ENCODE measurements at places on chromosomes 7 and 10.

GRCh38 chr7:112365551-112365950 is 84.7 kb upstream of the IFRD1 start:
- DNase-seq, result no peak

GRCh38 chr7:49166441-49166840 is 242.1 kb downstream of the CDC14C start:
- DNase-seq, result no peak

DNA sequence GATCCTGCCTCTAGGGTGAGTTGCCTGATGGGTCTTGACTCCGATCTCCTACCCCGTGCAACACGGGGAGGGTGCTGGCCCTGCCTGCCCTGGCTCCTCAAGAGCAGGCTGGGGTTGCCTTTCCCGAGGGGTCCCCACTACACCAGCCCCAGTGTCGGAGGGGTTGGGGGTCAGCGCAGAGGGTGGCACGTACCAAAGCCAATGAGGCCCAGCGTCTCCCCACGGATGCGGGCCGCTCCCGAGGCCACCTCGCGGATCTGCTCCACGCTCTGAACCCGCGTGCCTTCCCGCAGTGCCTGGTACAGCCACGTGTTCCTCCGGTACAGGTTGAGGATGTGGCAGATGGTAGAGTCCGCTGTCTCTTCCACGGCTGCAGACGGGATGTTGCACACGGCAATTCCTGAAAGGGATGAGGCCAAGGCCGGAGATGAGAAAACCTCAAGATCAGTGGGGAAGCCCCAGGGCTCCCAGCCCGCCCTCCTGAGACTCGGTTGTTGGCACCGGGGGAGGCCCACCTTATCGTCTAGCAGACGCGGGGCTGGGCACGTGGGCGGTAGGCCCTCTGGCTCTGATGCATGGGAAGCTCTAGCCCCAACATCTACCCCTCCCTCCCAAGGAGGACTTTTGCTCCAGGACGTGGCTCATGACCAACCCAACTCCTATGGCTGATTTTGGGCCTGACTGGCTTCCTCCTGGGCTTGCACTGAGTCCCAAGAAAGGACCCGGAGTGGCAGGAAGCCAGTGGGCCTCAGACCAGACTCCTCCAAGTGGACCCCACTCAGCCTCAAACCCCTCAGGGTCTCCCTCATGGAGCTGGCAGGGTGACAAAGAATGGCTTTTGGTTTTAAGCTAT is 56.1 kb downstream of the ZRANB1 start:
- DNase-seq, result no peak

GRCh38 chr7:88072715-88073055 is 138.6 kb downstream of the ADAM22 start:
- no peak for DNase-seq

GRCh38 chr7:111091593-111092358 is 849 bp downstream of the LRRN3 start:
- DNase-seq, result no peak

GRCh38 chr7:116578526-116578925 is 53.7 kb downstream of the CAV1 start:
- no peak for DNase-seq

GRCh38 chr10:103669243-103669929 is 175.9 kb downstream of the NEURL1 start:
- DNase-seq, result no peak

DNA sequence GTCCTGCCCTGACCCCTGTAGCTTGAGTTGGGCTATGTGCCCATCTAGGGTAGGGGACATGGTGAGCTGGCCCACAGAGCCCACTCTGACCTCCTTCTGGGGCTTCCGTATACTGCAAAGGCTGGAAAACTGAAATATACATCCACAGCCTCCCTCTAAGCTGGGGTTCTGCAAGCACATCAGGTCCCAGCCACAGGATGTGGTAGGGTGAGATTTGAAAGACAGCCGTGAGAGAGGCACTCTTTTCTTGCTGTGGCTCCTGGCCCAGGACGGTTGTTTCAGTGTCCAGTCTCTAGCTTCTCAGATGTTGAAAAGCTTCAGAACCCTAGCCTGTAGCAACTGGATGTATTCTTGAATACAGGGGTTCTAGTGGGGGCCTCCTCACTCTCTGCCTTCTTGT is 60.1 kb upstream of the ADRB1 start:
- DNase-seq, result no peak

DNA sequence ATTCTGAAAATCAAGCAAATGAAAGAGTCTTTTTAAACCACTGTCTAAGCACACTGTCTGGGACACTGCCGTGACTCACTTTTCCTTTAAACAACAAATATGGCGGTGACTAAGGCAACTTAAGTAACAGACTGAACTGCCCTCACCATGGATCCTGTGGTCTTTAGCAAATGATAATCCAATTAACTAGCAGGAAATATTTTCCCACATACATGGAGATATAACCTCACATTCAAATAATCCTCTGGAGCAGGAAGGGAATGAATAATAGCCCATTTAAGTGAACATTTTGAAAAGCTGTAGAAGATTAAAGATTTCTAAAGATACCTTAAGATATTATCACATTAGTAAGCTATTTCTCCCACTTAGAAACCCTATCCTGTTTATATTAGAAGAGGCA is 40.3 kb upstream of the LRRC17 start:
- DNase-seq, result no peak

DNA sequence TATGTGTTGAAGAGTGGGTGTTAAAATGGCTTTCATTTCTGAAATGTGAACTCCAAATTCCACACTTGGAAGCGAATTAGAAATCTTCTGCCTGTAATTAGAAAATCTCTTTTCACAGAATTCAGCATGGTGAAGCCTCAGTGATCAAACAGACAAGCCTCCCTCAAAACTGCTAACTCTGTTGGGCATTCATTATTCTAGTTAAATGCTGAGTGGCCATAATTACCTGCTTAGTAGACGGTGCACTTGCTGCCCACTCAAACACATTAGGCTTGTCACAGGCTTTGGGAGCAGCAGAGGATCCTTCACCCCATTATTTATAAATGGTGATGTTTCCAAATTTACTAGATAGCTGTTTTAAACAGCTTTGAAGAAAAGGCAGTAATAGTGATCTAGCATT is 177.2 kb upstream of the PCLO start:
- DNase-seq, result no peak

DNA sequence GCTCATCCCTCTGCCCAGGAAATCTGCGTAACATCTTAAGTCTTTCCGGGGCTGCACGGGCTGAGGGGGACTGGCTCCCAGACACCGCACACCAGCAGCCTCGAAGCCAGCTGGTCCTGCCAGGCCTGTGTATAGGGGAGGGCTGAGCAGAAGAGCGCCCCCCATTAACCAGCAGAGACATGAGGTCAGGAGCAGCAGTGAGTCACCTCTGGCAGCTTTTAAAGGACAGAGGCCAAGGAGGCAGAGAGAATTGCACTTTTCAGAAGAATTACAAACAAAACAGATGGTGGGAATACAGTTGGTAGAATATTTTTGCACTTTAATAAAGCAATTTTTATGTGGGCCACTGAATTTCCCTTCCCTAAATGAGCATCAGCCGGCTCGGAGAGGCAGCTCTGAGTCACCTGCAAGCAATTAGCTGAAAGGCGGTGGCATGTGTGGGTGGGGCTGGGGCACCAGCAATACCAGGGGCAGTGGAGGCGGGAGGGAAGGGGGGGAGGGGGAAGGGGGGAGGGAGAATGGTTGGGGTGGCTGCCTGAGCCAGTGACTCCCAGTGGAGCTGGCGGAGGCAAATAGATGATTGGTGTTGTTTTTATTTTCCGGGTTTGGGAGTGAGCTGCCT is 39.1 kb downstream of the GOLGA7B start:
- DNase-seq, result no peak

DNA sequence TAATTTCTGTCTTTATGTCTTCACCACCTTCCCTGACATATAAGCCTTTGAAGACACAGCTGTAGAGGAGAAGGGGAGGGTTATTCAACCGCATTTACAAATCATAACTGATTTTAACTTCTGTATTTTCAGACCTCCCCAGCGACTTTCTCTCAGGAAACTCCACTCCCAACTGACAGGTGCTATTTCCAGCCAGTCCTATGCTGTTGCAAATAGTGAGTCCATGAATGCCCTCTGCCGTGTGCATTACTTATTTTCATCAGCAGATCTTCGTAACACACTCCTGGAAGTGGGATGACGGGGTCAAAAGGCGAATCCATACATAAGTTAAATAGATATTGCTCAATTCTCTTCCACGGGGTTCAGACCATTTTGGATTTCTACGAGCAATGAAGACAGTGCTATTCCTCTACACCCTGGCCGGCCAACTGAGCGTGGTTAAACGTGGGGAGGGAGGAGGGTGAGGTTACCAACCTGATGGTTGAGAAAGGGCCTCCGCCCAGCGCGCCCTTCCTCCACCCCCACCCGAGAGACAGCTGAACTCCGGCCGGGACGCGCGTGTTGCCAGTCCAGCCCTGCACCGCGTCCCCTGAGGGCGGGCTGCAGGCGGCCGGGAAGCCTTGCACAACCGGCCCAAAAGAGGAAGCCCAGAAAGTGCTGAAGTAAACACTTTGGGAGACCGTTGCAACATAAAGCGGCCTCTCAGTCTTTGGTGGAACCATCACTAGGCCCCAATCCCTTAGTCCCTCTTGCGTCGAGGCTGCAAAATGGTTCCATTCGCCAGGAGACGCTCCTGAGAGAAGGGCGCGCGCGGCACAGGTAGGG is at the start of gene APBB1IP:
TSS of gene APBB1IP (plus strand) at position 705 of the 825 bp plus-strand sequence. CDS start 53,986 bp downstream, outside the sequence.
- peak; percentile 85 for DNase-seq

DNA sequence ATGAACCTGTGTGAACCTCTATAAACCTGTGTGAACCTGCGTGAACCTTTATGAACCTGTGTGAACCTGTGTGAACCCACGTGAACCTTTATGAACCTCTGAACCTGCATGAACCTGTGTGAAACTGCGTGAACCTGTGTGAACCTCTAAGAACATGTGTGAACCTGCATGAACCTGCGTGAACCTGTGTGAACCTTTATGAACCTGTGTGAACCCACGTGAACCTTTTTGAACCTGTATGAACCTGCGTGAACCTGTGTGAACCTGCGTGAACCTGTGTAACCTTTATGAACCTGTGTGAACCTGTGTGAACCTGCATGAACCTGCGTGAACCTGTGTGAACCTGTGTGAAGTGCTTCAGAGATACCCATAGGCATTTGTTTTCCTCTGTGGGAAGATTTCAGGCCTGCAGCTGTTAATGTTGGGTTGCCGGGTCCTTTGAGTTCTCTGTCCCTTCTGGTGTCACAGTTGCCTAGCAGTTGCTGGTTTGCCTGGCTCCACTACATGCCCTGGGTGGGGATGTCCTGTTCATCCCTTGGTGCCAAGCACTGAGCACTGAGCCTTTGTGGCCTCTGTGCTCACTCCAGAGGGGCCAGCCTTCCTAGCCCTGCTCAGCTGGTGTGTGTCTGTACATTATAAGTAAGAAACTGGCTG is 97.9 kb downstream of the DOCK1 start:
- no peak for DNase-seq

- no peak for DNase-seq
Observed at GRCh38 chr7:4760952-4761351, 14.5 kb upstream of the AP5Z1 start.

GRCh38 chr10:43774234-43774769 is 125.6 kb upstream of the ZNF32 start:
- DNase-seq, result no peak

- no peak for DNase-seq
Observed at GRCh38 chr7:127715901-127716300, 63.9 kb downstream of the SND1 start.

DNA sequence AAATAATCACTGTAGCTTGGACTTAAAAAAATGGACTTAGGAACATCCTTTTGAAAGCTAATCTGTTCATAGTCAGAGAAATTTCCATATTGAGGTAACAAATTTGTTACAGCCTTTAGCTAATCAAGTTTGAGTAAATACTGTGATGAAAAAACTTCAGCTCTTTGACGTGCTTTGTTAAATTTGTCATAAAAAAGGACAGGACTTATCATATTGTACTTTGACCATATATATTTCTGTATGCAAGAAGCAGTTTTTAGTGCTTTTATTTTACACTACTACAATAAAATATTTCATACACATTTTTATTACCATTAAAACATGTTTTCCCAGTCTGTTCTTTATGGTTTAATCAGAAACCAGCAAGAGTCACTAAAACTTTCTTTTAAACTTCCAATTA is 14.5 kb upstream of the CYCS start:
- no peak for DNase-seq

DNA sequence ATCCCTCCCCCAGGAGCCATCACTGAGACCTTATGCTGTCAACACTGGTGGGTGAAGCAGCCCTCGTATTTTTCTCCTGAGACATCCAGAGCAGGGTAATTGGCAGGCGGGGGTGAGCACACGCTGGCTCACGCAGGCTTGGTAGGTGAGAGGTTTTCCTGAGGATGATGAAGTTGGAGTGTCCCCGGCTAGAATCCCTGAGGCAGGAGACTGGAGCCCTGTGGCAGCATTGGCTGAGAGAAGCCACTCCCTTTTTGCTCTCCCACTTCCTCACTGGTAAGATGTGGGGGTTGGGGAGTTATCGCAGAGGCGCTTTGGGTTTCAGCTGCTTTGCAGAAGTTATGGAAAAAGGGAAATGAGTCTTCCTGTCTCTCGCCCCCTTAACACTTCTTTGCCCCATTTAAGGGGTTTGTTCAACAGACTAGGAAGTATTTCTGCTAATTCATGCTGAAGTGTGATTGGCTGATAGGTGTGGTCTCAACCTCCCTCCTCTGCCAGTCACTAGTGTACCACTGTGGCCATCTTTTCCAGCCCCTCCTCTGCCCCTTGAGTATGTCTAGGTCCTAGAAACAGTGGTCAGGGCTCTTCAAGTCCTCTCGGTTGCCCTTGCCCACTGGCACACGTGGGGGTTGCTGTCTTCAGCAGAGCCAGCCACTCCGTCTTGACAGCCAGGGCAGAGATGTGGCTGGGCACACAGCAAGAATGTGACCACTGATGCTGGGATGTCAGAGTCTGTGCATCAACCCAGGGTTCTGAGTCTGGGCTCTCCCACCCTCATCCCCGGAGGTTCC is 5.7 kb downstream of the ARPC1B start:
- DNase-seq, result peak; percentile 86

- no peak for DNase-seq
Observed at GRCh38 chr7:77475181-77475580, 59.0 kb upstream of the GSAP start.

DNA sequence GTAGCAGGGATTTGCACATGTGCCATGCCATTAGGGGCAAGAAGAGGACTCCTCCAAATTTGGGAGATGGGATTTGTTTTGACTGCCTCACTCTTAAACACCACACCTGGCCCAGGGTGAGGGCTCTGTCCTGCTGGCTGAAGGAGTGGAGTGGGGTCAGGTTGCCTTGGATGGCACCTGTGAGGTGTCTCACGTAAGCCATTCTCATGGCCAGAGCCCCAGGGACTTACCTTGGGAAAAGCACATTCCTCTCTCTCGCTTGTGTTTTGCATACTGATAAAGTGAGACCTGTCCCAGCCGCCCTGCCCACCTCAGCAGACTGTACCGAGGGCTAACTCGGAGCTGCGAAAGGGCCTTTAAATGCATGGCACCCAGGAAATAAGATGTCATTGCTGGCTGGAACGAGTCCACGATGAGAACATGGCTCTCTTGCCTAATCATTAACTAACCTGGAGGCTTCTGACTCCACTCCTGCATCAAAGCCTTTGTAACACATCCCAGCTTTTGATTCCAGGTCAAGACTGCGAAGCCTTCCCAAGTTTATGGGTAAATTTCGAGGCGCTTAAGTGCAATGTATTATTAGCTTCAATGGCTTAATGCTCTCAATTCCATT is 184.0 kb upstream of the RNF32 start:
- no peak for DNase-seq

All from GM06990 (cell line).